Cortex of kidney (tissue), 1 donor: ENCODE measurements at places on chromosomes 7 and 10.

DNA sequence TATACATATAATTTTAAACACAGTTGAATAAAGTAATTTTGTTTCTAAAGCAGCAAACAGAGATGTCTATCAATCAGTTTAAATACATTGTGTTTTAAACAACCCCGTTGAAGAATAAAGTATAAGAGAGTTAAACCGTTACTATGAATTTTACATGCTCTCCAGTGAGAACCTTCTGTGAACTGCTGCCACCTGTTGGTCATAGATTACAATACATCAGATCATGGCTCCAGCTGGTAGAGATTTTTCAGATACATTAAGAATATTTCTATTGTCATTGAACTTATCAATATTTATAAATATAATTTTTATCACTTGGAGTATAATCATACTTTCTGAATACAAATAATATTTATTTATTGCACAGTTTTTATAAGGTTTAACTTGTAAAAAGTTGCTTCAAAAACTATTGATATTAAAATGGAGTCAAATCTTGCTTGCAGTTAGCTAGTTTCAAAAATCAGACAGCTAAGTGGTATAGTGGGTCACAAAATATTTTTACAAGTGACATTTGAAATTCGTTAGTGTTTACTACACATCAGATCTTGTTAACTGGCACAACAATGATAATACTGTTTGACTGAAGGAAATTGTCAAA is 561.2 kb upstream of the PHF14 start:
- no peak for DNase-seq

DNA sequence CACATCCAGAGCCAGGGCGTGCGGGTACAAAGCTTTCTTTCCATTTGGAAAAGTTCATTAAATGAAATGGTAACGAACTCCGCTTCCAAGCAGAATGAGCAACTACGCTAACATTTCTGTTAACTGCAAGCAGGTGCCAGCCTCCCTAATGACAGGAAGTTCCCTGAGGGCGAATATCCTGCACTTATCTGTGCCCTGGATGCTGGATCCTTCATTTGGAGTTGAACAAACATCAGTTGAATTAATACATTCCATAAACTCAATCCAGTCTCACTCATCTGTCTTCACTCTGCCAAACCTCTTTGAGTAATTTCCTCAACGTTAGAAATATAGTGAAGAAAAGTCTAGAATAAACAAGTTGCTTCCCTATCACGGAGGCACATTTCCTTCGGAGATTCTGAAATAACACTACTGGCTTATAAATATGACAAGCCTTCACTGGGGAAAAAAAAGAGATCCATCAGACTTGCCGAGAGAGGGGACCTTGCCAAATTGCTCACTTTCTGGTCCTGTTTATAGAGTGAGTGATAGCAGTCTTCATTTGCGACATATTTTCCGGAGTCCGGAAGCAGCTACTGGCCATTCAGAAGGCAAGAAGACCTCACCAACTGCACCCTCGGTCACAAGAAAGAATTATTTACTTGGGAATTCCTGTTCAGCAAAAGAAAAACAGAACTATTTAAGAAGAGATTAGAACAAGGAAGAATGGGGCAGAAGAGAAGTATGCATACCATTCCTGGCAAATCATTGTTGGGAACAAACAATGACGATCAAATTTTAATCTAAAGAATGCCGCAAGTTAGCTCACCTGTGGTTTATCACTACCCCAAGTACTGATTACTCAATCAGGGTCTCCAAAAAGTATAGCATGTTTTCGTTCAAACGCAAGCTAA is 196.4 kb downstream of the FAM107B start:
- no peak for DNase-seq

- DNase-seq: no peak
These were observed 147.2 kb upstream of the PFKP start for GRCh38 chr10:2920168-2920567.

GRCh38 chr7:131952365-131952764 is 395.9 kb upstream of the PODXL start:
- DNase-seq: no peak

DNA sequence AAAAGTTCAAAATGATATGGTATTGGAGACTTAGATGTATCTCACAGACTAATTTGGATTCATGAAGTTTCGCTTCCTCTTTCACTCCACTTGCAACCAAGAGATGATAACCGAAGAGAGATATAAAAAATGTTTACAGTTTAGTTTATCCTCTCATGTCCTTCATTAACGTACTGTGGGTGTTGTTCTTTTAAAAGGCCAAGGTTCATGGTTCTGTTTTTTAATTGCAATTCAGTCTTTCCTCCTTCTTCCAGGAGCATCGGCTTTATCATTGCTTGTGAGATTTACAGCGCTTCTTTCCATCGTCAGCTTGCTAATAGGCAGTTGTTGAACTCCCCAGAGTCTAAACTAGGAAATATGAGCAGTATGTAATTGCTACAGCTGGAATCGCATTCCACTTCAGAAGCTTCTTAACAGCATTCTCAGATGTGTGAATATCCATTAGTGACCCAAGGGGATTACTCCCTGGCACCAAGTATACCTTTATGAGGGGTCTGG is 75.9 kb upstream of the HGF start:
- no peak for DNase-seq
